ENCODE measurements at places on chromosomes 11 and 22.

GRCh38 chr22:32528984-32529982 lies 54.7 kb downstream of the FBXO7 start:
- peak; percentile 42 for DNase-seq

DNA sequence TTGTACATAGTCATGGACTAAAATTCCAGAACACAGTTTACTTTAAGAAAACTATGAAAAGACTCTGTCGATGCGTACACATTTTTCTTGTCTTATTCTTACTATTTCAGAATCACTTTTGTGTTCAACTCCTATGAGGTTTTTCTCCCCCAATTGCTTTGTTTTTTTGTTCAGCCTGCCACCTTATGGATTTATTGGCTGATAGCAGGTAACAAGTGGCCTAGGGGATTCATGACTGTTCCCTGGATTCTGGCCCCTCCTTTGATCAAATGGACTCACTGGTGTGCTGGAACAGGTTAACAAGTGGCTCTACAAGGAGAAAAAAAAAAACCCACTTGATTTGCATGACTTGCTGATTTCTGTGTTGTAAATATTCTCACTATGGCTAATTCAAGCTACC lies 10.6 kb downstream of the MMP20 start:
- no peak for DNase-seq

DNA sequence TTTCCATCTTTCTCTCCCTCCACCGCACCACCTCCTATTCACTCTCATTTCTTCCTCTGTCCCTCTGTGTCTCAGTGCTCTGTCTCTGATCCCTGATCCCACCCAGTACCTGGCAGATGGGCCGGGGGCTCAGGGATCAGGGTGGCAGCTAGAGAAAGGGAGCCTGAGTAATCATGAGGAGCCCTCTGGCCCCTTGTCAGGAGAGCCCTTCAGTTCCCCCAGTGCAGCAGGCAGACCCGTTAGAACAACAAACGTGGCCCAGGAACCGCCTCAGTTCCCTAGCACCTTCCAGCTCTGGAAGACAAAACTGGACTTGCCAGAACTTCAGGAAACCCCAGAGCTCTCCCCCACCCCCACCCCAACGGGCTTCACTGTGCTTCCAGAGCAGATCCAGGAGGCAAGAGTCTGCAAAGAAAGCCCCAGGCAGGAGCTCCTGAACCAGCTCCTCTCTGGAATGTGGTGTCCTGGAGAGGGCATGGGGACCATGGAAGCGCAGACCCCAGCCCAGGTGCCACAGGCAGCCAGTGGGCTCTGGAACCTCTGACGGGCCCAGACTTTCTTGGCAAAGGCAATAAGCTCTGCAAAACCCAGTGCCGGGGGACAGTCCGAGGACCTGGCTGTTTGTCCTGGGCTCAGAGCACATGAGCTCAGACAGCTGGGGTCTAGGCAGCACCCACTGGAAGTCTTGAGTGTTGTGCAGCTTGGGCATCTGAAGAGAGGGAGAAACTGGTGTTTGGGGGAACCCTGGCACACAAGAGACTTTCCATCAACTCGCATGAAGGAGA lies 43.2 kb downstream of the LMO1 start:
- no peak for DNase-seq

- no peak for DNase-seq
Observed at GRCh38 chr11:68327586-68328370, 15.4 kb downstream of the LRP5 start.

DNA sequence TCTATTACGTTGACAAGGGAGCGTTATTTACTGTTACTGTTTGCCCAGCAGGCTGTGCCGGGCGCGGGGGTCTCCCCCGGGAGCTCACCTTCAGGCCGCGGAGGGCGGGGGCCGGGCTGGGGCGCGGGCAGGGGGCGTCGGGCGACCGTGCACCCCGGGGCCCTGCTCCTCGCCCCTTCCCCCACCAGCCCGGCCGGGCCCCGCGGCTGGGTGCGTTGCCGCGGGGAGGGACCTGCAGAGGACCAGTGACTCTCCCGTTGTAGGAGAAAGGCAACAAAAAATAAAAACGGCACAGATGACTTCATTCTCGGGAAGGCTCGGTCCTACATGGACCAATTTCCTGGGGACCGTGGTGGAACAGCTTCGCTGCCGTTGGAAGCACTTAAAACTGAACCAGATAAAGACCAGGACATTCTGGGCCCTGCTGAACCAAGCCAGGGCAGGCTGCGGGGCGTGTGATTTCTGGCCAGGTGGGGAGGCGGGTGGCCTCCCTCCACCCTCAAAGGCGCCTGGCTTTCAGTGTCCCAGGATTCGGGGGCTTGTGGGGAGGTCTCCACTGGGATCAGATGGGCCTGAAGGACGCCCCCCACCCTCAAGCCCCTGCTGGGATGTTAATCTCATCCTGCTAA lies 57.4 kb downstream of the IGLL1 start:
- DNase-seq = no peak

GRCh38 chr11:130749216-130749615 lies 167.1 kb downstream of the SNX19 start:
- DNase-seq = no peak

DNA sequence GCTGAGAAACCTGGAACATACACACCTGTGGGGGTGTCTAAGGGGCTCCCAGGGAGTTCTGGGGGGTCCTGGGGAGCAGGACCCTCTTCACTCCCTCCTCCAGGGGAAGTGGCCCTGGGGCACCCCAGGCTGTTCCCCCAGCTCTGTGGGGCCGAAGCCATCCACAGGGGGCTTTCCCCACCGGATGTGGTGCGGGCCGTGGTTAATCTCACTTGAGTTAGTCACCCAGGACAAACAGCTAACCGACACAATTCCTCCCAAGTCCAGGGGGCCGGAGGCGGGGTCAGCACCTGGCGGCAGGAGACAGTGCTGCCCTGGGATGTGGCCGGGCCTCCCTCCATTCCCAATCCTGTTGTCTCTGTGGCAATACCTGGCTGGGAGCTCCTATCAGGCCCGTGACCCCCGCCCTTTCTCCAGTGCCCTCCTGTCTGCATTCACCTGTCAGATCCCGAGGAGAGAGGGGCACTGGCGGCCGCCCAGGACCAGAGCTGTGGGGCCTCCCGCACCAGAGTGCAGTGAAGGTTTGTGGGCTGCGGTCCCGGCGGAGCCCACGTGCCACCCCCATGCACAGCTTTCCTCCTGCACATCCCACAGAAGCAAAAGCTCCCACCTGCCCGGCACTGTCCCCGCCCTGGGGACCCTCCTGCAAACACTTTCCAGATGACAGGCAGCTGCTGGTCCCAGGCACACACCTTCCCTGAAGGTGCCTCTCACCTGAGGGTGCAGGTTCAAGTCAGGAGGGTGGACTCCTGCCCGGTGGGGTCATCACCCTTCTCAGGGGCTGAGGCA lies 5.2 kb upstream of the MUC5AC start:
- DNase-seq = no peak

- no peak for DNase-seq
Observed at GRCh38 chr11:104370478-104370877, 206.5 kb upstream of the PDGFD start.

DNA sequence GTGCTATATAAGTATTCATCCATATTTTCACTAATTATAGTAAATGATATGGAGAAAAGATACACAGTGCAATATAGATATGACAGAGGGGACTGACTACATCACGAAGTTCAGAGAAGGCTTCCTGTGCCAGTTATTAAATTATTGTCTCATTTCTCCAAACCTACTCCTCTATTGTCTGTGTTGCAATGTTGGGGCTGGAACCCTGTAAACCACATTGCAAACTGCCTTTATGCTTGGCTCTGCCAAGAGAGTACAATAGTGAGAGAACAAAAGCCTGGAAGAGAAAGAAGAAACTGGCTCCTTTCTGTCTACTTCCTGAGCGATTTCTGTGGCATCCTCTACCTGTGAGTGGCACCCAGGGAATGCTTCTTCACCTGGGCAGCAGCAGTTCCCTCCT lies 46.4 kb downstream of the ME3 start:
- no peak for DNase-seq

GRCh38 chr11:5522308-5522707 lies 5.8 kb upstream of the UBQLNL start:
- DNase-seq = no peak

GRCh38 chr22:50084614-50085021 lies 608 bp downstream of the MLC1 start:
- DNase-seq = no peak

GRCh38 chr11:108224911-108225786 lies 2.3 kb downstream of the ATM start:
- peak; percentile 63 for DNase-seq

DNA sequence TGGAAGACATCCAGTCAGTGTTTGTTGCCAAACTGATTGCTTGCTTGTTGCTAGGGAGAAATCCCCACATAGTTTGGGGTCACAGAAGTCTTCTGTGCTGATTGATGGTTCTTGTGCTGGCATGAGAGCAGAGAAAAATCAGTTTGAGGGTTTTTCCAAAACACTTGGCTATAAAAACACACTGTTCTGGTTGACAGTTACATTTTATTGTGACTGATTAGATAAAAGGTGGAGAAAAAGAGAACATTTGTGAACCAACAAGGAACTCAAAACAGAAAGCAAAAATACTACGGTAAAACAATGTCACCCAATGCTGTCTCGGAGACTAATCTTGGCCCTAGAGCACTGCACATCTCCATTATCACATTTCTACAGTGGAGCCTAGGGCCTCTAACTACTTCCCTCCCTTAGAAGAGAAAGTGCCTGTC lies 14.4 kb upstream of the EIF4G2 start:
- no peak for DNase-seq

GRCh38 chr11:88252208-88252607 lies 77.0 kb upstream of the RAB38 start:
- DNase-seq = no peak

DNA sequence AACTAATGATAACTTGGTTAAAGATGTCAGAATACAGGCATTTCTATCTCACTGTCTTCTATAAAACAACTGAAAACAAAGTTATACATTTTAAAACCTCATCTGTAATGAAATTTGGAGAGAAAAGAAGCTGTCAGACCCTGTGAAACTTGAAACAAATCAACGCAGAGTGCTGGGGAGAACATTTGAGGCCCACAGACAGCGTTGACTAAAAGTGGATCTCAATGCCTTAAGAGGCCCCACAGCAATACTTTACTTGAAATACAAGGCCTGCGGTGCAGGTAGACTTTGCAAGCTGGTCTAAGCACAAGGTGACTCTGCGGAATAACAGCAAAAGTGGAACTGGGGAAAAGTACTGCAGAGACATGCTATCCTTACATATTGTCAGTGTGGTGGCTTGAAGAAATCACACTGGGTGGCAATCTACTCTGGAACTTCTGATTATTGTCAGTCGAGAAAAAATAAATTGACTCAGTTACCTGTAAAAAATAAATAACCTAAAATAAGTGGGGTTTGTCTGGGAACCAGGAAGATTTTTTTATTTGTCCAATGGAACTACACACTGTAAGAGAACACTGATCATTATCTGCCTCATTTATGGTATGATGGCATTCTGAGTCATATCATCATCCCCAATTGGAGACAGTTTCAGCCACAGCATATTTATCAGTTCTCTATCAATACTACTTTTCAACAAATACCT lies 138.9 kb downstream of the LUZP2 start:
- no peak for DNase-seq

GRCh38 chr11:78292109-78292803 lies 103.5 kb downstream of the USP35 start:
- peak; percentile 63 for DNase-seq
